ENCODE measurements at places on chromosomes 4 and X.

GRCh38 chrX:39336671-39337311 is 535.5 kb downstream of the MID1IP1 start:
- no peak for DNase-seq

- no peak for DNase-seq
Measured at GRCh38 chrX:69221239-69222102, 56.2 kb upstream of the PJA1 start.

GRCh38 chrX:10756441-10756840 is 136.1 kb upstream of the MID1 start:
- no peak for DNase-seq

- no peak for DNase-seq
Measured at GRCh38 chr4:38598489-38598888, 65.5 kb upstream of the KLF3 start.

GRCh38 chr4:3335385-3335784 is 42.6 kb downstream of the RGS12 start:
- DNase-seq, result no peak

DNA sequence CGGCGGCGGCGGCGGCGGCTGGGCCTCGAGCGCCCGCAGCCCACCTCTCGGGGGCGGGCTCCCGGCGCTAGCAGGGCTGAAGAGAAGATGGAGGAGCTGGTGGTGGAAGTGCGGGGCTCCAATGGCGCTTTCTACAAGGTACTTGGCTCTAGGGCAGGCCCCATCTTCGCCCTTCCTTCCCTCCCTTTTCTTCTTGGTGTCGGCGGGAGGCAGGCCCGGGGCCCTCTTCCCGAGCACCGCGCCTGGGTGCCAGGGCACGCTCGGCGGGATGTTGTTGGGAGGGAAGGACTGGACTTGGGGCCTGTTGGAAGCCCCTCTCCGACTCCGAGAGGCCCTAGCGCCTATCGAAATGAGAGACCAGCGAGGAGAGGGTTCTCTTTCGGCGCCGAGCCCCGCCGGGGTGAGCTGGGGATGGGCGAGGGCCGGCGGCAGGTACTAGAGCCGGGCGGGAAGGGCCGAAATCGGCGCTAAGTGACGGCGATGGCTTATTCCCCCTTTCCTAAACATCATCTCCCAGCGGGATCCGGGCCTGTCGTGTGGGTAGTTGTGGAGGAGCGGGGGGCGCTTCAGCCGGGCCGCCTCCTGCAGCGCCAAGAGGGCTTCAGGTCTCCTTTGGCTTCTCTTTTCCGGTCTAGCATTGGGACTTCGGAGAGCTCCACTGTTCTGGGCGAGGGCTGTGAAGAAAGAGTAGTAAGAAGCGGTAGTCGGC is 528 bp downstream of the FMR1 start:
- DNase-seq, result peak; percentile 20

- no peak for DNase-seq
Measured at GRCh38 chr4:188941524-188942119, 802.4 kb downstream of the TRIML1 start.

DNA sequence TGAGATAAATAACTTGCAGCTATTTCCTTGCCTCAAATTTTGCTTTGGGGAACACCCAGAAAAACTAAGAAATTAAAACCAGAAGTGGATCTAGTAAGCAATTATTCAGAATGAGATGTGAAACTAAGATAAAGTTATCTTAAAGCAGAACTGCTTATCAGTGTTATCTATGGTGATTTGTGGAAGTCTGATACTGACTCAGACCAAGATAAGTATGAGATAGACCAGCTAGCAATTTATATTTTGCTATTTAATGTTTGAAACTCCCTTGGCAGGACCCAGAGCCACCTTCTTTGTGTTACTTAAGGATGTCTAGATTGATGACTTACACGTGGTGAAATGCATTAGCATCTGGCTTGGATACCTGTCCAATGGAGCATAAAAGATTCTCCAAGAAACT is 368.1 kb downstream of the EPHA5 start:
- DNase-seq, result no peak

- DNase-seq, result no peak
Measured at GRCh38 chr4:725391-726234, 20.0 kb downstream of the PCGF3 start.

- no peak for DNase-seq
Measured at GRCh38 chrX:50838820-50839600, 25.0 kb upstream of the SHROOM4 start.

DNA sequence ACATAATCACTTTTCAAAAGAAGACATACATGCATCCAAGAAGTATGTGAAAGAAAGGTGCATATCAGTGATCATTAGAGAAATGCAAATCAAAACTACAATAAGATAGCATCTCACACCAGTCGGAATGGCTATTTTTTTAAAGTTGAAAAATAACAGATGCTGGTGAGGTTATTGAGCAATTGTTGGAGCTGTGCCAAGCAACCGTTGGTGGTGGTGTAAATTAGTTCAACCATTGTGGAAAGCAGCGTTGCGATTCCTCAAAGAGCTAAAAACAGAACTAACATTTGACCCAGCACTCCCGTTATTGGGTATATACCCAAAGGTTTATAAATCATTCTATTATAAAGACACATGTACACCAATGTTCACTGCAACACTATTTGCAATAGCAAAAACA is 14.2 kb downstream of the COX7B2 start:
- DNase-seq, result no peak

- DNase-seq, result peak; percentile 39
Measured at GRCh38 chr4:89099034-89099433, 12.3 kb upstream of the TIGD2 start.

GRCh38 chrX:70422851-70423341 is at the start of gene GDPD2:
GDPD2 (plus strand) TSS chrX:70423314; CDS start chrX:70424985, 1,671 bp downstream.
- no peak for DNase-seq

DNA sequence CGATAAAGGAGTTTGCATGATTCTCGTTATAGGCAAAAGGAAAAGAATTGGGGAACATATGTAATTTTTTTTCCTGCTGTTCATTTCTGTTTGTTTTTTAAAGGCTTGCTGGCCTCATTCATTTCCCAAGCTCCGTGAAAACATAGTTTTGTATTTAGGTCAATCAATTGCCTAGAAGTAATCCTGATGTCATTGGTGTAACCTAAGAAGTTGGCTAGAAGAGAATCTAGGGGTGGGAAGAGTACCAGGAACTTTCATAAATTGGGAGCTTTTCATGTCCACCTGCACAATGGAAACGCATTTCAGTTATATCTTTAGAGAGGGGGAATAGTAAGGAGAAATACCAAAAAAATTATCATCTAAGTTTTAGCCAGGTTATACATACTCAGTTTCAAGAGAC is 3.8 kb downstream of the RAPGEF2 start:
- no peak for DNase-seq

DNA sequence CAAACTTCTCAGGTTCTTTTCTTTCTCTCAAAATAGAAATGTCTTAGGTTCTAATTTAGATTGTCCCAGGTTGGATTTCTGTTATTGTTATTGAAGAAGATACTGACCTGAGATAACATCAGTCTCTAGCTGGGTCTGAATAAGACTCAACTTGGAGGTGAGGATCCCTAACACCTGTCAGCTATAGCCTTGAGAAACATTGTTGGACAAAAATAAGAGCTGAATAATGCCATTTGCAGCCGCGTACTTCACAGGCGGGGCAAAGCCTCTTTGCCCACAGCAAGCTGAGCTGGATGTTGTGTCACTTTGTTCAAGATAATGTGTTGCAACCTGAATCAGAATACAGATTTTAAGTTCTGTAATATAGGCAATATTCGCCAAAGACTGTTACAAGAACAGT is 35.6 kb downstream of the VCX3B start:
- no peak for DNase-seq

DNA sequence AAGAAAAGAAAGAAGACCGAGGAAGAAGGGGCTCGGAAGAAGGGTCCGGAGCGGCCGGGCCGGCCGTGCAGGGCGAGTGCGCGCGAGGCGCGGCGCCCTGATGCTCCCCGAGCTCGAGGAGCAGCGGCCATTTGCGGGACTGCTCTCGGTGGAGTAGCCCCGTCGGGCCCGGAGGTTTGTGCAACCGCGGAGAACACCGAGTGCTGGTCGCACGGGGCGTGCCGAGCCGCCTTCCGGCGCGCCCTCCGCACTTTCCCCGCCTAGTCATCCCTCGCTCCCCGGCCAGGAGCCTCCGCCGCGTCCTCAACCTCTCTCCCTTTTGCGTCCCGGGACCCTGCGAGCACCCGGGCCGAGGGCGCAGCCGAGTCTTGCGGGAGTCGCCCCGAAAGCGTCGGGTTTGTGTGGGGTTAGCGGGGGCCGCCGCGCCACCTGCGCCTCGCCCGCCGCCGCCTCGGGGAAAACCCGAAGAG is 127.4 kb downstream of the LAS1L start:
- no peak for DNase-seq

DNA sequence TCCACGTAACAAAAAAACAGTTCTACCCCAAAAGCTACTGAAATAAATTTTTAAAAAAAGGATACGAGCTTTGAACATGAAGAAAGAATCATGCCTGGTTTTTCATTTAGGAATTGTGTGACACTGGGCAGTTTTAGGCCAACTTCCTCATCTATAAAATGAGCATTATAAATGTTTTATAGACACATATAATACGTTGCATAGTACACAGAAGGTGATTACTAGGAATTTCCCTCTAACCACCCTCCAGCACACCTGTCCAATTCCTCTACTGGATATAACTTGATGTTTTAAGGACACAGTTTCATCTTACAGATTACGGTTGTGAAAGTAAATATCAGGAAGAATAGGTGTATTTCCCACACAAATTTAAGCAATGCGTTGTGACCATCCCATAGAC is 85.5 kb upstream of the IQCM start:
- DNase-seq, result no peak

- peak; percentile 91 for DNase-seq
Measured at GRCh38 chr4:39697740-39698423, at the start of gene UBE2K. UBE2K (plus strand) TSS chr4:39698136; CDS start chr4:39698328, 192 bp downstream.

GRCh38 chr4:76108467-76109181 is 34.1 kb downstream of the ART3 start:
- peak; percentile 29 for DNase-seq
